ENCODE measurements at places on chromosomes 2 and 18. TPM values are rescaled to one million over a fixed set of nuclear protein-coding genes. Genes with fewer than 3 reads are reported as not detected.

- no peak overlapping the region for H3K27ac ChIP-seq
- peaks cover 7% of the 10 kb centered on the region for H3K27me3 ChIP-seq
- DNase-seq = no peak
- H3K4me1 ChIP-seq = peaks cover 7% of the 10 kb centered on the region
- H3K36me3 ChIP-seq = no peaks in the 10 kb centered on the region
Observed at GRCh38 chr2:23617811-23618215, 232.8 kb downstream of the KLHL29 start.

The ABCA12 gene
- total RNA-seq = not detected

The ESPNL gene
- total RNA-seq = 0.07 TPM

DNA sequence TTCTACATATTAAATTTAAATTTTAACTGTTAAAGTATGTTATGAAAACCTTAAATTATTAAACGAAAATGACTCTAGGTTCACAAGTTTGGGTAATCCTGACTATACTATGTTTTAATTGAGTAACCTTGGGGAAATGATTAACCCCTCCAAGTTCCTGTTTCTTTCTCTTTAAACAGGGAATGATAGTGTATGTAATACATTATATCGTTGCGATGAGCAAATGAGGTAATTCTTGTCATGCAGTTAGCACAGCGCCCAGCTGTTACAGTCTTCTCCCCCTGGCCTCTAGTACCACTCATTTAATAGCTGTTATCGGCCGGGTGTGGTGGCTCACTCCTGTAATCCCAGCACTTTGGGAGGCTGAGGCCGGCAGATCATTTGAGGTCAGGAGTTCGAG, 80.4 kb downstream of the MTA3 start:
- DNase-seq = no peak
- peaks cover 21% of the 10 kb centered on the region for H3K4me1 ChIP-seq
- no peak overlapping the region for H3K27ac ChIP-seq
- H3K27me3 ChIP-seq = no peaks in the 10 kb centered on the region
- no peak overlapping the region for H3K4me3 ChIP-seq
- H3K36me3 ChIP-seq = peaks cover 22% of the 10 kb centered on the region

GRCh38 chr2:126827371-126827770, 71.3 kb upstream of the TEX51 start:
- no peak overlapping the region for H3K4me3 ChIP-seq
- H3K36me3 ChIP-seq = no peaks in the 10 kb centered on the region
- no peaks in the 10 kb centered on the region for H3K4me1 ChIP-seq

DNA sequence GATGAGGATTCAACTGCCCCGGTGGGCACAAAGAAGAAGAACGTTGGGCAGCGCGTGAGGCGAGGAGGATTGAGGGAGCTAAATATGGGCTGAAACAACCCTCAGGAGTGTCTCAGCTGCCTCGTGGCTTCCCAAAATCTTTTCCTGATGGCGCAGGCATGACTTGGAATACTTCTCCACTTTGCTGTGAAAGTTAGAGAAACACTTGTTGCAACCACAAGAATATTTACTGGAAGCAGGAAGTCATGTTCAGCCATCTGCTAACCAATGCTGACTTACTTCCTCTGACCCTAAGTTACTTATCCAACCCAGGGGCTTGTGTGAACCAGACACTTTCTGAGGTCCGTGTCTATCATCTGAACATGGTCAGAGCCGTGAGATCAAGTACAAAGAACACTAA, 148.8 kb downstream of the ARL4C start:
- no peak overlapping the region for H3K27ac ChIP-seq
- H3K27me3 ChIP-seq = no peaks in the 10 kb centered on the region
- H3K36me3 ChIP-seq = peaks cover 13% of the 10 kb centered on the region

DNA sequence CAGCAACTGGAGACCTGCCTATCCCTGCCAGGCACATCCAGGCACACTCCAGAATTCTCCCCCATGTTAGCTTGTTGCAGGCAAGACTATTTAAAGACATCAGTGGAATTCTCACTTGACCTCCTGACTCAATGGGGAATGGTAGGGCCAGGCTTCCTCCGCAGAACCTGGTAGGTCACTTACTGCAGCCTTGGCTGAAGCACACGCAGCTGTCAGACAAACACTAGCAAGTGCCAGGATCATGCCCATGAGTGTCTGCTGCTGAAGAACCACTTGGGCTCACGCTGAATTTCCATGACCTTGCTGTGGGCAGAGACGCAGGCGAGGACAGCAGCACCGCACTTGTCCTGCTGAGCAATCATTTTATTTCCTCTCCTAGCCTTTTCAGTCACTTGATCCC, 3.2 kb downstream of the LRRC30 start:
- H3K4me3 ChIP-seq = no peak overlapping the region
- H3K27ac ChIP-seq = no peak overlapping the region
- DNase-seq = no peak
- no peaks in the 10 kb centered on the region for H3K36me3 ChIP-seq

The STK16 gene
- 33.3 TPM for total RNA-seq

The NETO1 gene
- total RNA-seq = not detected

The SERPINB13 gene
- total RNA-seq = not detected

DNA sequence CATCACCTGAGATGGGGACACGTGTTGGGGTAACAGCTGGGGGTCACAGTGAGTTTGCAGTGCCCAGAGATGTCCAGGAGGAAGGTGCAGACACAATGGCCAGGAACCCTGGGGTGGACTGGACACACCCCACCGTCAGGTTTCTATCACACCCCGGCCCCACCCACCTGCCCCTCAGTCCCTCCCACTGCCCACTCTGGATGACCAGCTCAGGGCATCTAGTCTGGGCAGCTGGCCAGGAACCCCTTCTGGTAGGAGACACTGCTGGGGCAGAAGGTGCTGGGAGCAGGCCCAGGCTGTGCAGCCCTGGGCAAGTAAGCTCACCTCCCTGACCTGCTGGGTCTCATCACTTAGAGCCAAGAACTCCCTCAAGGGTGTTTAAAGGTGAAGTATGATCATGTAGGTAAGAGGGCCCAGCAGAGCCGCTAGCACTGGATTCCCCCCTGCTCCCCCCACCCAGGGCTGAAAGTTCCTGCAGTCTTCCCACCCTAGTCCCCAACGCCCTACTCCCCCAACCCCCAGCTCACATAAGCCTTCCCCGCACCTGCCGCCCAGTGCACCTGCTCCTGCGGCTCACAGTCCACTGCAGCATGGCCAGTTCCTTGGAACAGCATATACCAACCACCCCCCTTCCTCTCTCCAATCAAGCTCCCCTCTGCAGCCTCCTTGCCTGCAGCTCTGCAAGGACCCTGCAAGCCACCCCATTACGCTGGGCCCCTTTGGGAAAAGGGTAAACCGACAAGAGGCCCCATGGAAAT, 17.3 kb downstream of the BIN1 start:
- no peak overlapping the region for H3K27ac ChIP-seq
- H3K27me3 ChIP-seq = peaks cover 3% of the 10 kb centered on the region
- no peak overlapping the region for H3K4me3 ChIP-seq
- H3K4me1 ChIP-seq = peaks cover 5% of the 10 kb centered on the region
- no peaks in the 10 kb centered on the region for H3K36me3 ChIP-seq

GRCh38 chr18:10316778-10317177, 137.7 kb upstream of the APCDD1 start:
- H3K27ac ChIP-seq = no peak overlapping the region
- H3K36me3 ChIP-seq = no peaks in the 10 kb centered on the region
- no peak for DNase-seq
- no peak overlapping the region for H3K4me3 ChIP-seq
- H3K4me1 ChIP-seq = no peaks in the 10 kb centered on the region
- no peaks in the 10 kb centered on the region for H3K27me3 ChIP-seq

DNA sequence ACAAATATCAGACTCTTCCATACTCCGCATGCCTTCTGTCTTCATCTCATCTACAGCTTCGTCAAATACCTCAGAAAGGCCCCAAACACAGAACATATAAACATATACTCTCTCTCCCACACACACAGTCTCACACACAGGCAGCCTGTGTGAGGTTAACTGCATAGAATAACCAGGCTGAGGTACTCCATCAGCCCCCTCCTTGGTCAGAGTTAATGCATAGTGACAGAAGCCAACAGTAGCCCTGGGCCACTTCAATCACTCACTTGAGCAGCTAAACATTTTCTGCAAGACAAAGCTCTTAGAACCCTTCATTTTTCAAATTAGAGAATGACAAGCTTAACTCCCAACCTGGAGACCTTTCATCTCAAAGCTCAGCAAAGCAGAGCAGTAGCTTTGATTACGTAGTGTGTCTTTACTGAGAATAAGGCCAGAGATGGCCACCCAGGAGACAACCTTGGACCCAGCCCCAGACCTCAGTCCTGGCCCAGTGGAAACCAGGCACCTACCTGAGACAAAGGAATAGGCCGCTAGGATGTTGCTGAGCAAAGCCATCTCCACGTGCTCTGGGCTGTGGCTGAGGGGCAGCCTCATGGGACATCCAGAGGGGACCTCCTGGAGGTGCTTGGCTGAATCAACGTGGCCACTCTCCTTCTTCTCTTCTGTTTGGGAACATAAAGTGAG, 43.0 kb downstream of the EVA1A start:
- no peaks in the 10 kb centered on the region for H3K4me1 ChIP-seq
- no peaks in the 10 kb centered on the region for H3K36me3 ChIP-seq
- no peak overlapping the region for H3K27ac ChIP-seq

DNA sequence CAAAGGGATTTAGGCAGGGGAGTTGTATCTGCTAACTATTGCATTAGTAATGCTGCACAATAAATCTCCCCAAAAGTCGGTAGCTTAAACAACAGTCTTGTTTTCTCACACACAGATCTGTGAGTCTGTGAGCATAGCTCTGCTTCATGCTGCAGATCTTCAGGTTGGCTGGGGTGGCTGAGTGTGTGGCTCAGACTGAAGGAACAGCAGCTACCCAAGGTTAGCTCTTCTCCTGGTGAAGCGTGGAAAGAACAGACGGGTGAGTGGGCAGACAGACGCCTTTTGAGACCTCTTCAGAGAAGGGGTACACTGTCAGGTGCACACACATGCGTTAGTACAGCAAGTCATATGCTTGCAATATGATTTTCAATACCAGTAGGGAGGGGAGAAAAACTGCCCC, 3.9 kb upstream of the CCDC85A start:
- H3K4me1 ChIP-seq = no peaks in the 10 kb centered on the region
- DNase-seq = no peak
- H3K36me3 ChIP-seq = no peaks in the 10 kb centered on the region
- H3K27ac ChIP-seq = no peak overlapping the region
- H3K4me3 ChIP-seq = no peak overlapping the region

The VRK2 gene
- total RNA-seq = 20.5 TPM

- H3K27me3 ChIP-seq = peaks cover 3% of the 10 kb centered on the region
- DNase-seq = no peak
- H3K4me3 ChIP-seq = no peak overlapping the region
- H3K4me1 ChIP-seq = no peaks in the 10 kb centered on the region
Observed at GRCh38 chr2:75456111-75456510, 104.6 kb downstream of the EVA1A start.

DNA sequence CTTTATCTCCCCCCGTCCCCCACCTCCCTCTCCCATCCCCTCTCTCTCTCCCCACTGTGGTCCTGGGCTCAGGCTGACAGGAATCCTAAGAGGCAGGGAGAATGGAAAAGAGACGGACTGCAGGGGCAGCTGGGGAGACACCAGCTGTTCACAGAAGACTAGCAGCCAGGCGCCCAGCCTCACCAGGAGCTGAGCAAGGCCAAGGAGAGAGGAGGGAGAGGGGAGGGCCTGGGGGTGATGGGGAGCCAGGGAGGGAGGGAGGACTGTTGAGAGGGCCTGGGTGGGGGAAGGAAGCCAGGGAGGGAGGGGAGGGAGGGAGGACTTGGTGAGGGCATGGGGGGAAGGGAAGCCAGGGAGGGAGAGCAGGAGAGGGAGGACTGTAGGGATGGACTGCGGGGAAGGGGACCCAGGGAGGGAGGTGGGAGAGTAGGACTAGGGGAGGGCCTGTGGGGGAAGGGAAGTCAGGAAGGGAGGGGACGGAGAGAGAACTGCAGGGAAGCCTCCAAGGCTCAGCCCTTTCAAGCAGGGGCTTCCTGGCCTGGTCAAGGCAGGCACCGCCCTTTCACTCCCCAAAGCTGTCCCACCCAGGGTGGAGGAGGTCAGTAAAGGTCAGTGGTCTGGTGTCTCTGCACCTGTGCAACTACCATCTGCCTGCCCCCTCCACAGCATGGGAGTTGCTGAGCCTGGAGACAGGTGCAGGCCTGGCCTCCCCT, 517.7 kb upstream of the MYT1L start:
- H3K4me1 ChIP-seq = no peaks in the 10 kb centered on the region
- H3K4me3 ChIP-seq = no peak overlapping the region
- no peaks in the 10 kb centered on the region for H3K36me3 ChIP-seq
- no peak overlapping the region for H3K27ac ChIP-seq

DNA sequence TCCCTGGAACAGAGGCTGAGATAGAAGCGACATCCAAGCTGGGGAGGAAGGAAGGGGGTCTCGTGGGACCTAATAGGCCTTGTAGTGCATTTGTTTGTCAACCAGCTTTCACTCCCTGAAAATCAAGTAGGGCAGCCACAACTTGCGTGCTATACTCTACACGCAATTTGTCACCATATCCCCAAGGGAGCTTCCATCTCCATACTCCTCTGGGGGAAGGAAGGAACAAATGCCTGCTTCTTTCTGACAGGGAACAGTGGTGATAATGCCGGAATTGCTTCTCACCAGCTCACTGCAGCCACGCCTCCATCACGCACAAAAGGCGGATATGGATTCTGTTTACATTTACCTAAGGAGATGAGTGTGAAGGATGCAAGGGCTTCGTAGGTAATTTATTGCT, 213.4 kb downstream of the TMEM163 start:
- no peak overlapping the region for H3K4me3 ChIP-seq
- H3K36me3 ChIP-seq = no peaks in the 10 kb centered on the region
- no peaks in the 10 kb centered on the region for H3K4me1 ChIP-seq
- H3K27me3 ChIP-seq = peaks cover 2% of the 10 kb centered on the region
- no peak for DNase-seq

The HRH4 gene
- 0.16 TPM for total RNA-seq

The ADAM17 gene
- 23.3 TPM for total RNA-seq

DNA sequence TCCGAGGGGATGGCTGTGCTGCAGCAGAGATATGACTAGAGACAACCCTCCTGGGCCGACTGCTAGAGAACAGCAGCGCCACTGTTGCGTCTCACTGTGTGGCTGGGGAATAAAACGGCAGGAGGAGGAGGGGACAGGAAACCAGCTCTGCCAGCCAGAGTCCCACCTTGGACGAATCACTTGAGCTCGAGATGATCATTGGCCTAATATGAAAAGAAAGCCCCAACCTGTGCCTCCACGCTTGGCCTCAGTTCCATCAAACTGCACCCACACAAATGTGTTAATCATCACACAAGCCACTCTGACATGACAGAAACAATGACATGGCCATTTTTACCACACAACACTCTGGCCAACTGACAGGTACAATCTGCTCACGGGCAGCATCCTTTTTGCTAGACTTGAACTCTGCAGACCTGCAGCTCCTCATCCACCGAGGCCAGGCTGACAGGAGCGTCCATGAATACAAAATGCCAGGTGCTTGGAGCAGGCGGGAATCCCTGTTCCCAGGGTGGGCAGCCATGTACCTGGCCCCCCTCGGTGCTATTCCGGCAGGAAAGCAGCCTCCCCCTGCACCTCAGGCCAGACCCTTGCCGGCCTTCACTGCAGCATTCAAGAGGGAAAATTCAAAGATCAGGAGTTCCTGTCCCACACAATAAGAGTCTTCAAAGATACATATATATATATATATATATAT, 52.3 kb downstream of the PARD6G start:
- H3K27me3 ChIP-seq = peaks cover 51% of the 10 kb centered on the region
- no peak overlapping the region for H3K4me3 ChIP-seq
- H3K4me1 ChIP-seq = peaks cover 10% of the 10 kb centered on the region

GRCh38 chr2:175161-175786, 88.6 kb downstream of the SH3YL1 start:
- DNase-seq = no peak
- peaks cover 2% of the 10 kb centered on the region for H3K27me3 ChIP-seq
- H3K4me3 ChIP-seq = peak overlapping the region; percentile 22
- no peaks in the 10 kb centered on the region for H3K36me3 ChIP-seq
